ENCODE measurements at places on chromosomes 6 and 20.
A peak's percentile ranks its signal among the peaks of the same experiment; 100 is the strongest.

DNA sequence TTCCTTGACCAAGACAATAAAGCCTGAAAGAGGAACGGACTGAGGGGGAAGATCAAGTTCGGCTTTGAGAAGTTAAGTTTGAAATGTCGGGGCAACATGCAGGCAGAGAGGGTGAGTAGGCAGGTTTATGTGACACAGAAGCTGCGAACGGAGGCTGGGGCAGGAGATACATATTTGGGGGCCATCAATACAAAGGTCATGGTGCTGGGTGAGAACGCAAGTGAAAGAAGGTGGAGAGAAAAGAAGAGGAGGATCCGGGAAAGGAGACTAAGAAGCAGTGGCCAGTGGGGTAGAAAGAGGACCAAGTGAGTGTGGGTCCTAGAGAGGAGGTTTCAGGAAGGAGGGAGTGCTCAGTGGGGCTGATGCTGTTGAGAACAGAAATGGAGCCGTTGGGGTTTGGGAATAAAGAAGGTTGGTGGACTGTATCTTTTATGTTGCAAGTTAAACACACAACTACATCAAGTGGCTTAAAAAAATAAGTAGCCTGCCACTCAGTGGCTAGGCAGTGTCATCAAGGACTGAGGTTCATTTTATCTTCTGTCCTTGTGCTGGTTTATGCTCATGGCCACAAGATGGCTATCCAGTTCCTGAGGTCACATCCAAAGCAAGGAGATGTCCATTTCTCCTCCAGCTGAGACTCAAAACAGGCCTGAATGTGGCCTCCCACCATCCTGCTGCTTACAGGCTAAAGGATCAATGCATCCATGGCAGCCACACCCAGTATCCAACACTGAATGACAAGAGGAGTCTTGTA lies 1.7 kb upstream of the BLCAP start:
- peaks cover 28% of the 10 kb centered on the region for H3K4me1 ChIP-seq
- H3K36me3 ChIP-seq = no peaks in the 10 kb centered on the region

- H3K4me1 ChIP-seq = peaks cover 4% of the 10 kb centered on the region
- DNase-seq = no peak
- no peak overlapping the region for H3K27ac ChIP-seq
- peaks cover 17% of the 10 kb centered on the region for H3K36me3 ChIP-seq
Measured at GRCh38 chr20:33348136-33348937, 53.0 kb downstream of the CDK5RAP1 start.

DNA sequence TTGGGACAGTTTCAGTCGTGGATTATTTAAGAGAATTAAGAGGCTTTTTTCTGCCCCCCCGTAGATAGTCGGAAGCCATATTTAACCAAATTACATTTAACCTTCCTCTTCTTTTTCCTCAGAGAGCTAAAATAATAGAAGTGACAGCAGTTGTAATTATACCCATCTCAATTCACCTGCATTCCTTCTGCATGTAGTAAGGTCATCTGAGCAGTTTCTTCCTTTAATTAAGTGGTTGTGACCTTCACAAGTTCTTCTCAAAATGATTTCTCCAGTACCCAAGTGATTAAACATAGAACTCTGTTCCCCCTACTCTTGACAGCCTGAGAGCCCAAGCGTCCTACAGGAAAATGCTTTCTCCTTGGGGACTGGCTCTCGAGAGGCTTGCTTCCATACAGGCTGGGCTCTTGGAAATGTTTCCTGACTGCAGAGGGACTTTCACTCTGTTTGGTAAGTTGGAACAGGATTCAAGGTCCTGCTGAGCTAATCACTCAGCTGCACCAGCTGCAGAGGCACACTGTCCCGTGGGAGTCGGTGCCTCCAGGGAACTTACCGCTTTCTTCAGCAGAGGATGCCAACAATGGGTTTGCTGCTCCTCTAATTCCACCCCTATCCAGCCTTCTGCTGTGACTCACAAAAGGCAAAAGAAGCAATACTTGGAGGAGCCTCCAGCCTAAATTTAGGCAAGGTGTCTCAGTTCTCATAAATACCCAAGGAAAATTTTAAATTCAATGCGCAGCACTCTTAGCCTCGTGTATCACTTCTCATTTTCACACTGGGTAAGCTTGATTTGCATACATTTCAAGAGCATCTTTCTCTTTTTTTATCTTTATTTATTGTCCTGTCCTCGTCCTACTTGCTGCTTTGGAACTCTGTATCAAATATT lies 414.9 kb downstream of the KIF16B start:
- DNase-seq = peak; percentile 20
- H3K27ac ChIP-seq = peak overlapping the region; percentile 75
- H3K27me3 ChIP-seq = no peaks in the 10 kb centered on the region
- peaks cover 2% of the 10 kb centered on the region for H3K36me3 ChIP-seq

DNA sequence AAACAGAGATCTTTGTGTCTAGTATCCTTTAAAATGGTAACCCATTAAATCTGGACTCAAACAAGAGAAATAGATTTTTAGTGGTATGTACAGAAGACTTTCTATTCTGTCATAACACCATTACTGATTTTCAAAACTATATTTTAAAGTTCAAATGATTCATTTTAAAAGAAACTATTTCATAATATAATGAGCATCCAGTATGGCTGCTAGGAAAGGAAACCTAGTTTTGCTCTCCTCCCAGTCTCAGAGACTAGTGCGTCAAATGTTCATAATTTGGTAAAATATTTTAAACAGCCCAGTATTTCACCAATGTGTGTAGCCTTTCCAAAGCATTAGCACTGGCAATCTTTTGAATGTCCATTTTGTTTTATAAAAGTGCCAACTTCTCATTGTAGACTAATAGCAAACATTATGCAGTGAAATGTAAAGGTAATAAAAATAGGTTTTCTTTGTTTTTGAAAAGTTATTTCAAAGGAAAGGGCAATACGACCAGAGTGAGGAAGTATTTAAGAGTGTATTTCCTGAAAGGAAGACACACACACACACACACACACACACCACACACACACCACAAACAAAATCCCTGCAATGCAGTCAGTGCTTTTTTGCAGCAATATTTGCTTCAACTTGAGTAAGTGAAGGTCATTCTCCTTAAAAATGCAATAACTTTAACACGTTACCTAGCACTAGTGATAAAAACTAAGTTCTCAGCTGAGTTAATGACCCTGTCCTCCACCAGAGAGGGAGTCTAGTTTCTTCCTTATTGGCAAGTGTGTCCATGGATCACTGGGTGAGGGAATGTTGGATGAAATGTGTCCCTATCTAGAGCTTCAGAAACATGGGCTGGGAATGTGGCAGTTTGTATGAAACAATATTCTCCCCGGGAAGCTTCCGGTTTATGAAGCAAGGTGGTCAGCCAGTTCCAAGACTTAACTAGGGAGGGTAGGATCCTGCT lies 4.6 kb downstream of the PPP1R3G start:
- DNase-seq = no peak
- H3K4me3 ChIP-seq = no peak overlapping the region
- no peak overlapping the region for H3K27ac ChIP-seq
- no peaks in the 10 kb centered on the region for H3K36me3 ChIP-seq
- H3K4me1 ChIP-seq = peaks cover 18% of the 10 kb centered on the region

GRCh38 chr20:20259533-20259932 lies 108.4 kb upstream of the INSM1 start:
- no peak overlapping the region for H3K4me3 ChIP-seq

DNA sequence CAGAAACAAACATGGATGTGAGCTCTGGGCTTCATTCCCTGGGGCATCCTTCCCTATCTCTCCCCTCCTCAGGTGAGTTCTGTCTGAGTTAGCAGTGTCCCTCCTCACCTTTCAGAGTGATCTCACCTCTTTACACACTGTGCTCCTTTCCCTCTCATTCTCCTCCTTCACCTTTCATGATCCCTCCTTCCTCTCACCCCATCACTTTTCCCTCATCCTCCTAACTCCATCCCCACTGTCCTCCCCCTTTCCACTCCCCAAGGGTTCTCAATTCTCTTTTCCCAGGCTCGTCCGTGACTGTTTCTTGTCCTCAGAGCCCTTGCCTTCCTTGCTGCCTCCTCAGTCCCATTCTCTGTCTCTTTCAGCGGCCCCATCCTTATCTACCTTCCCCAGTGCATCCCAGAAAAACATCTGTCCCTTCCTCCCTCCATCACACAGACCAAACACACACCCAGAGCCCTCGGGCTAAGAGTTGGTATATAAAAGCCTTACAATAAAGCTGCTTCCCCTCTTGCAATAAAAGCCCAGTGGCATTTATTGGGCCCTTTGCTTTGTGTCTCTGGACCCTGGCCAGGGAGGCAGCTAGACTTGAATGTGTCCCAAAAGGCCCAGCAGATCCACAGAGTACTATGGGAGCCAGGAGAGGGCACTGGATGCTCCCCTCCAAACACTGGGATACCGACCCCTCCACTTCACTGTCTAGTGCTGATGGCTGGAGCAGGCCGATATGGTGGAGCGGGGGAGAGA lies 1.9 kb downstream of the RNF39 start:
- DNase-seq = no peak
- peaks cover 19% of the 10 kb centered on the region for H3K4me1 ChIP-seq
- peaks cover 25% of the 10 kb centered on the region for H3K36me3 ChIP-seq
- peaks cover 39% of the 10 kb centered on the region for H3K27me3 ChIP-seq
- no peak overlapping the region for H3K4me3 ChIP-seq

- H3K4me1 ChIP-seq = no peaks in the 10 kb centered on the region
- no peak overlapping the region for H3K27ac ChIP-seq
- no peak overlapping the region for H3K4me3 ChIP-seq
- H3K36me3 ChIP-seq = no peaks in the 10 kb centered on the region
- DNase-seq = no peak
Measured at GRCh38 chr6:56549014-56549413, 93.7 kb downstream of the DST start.

GRCh38 chr20:20896606-20897005 lies 184.2 kb upstream of the RALGAPA2 start:
- H3K27me3 ChIP-seq = peaks cover under 1% of the 10 kb centered on the region
- no peak for DNase-seq
- no peaks in the 10 kb centered on the region for H3K36me3 ChIP-seq
- no peak overlapping the region for H3K4me3 ChIP-seq

DNA sequence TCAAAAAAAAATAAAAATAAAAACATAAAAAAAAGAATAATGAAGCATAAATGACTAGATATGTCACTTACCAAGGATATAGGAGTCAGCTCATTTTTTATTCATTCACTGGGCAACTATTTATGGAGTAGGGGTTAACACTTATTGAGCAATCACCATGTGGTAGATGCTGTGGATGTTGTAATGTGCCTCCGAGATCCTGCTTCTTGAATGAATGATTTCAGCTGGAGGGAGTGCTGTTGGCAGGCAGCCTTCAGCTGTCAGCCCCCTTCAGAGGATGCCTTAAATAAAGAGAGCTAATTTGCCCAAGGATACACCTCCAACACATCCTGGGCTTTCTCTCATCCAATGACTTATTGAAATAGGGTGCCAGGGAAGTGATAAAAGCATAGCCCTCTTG lies 229.5 kb upstream of the DTNBP1 start:
- H3K36me3 ChIP-seq = no peaks in the 10 kb centered on the region
- H3K4me3 ChIP-seq = no peak overlapping the region
- no peak overlapping the region for H3K27ac ChIP-seq
- no peak for DNase-seq

DNA sequence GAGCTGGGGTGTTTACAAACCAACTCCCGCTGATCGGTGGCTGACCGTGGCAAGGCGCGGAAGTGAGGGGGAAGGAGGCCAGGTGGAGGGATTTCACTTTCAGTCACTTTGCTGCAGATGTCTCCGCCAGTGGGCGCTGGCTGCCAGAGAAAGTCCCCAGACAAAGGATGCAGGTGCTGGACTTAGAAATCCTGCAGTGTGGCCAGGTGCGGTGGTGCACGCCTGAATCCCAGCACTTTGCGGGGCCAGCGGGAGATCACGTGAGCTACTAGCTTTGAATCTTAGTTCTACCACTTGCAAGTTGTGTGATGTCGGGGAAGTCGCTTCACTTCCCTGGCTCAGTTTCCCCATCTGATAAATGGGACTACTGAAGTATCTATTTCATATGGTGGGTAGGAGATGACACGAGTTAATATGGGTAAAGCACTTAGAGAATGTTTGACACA lies 180.4 kb downstream of the ZNF217 start:
- peak; percentile 57 for DNase-seq
- no peaks in the 10 kb centered on the region for H3K27me3 ChIP-seq
- H3K36me3 ChIP-seq = no peaks in the 10 kb centered on the region
- H3K4me3 ChIP-seq = peak overlapping the region; percentile 68
- peak overlapping the region; percentile 26 for H3K27ac ChIP-seq

GRCh38 chr6:37239526-37239925 lies 18.0 kb upstream of the TBC1D22B start:
- no peaks in the 10 kb centered on the region for H3K27me3 ChIP-seq
- H3K36me3 ChIP-seq = no peaks in the 10 kb centered on the region
- H3K4me1 ChIP-seq = peaks cover 5% of the 10 kb centered on the region
- no peak overlapping the region for H3K4me3 ChIP-seq
- DNase-seq = no peak
- H3K27ac ChIP-seq = no peak overlapping the region

DNA sequence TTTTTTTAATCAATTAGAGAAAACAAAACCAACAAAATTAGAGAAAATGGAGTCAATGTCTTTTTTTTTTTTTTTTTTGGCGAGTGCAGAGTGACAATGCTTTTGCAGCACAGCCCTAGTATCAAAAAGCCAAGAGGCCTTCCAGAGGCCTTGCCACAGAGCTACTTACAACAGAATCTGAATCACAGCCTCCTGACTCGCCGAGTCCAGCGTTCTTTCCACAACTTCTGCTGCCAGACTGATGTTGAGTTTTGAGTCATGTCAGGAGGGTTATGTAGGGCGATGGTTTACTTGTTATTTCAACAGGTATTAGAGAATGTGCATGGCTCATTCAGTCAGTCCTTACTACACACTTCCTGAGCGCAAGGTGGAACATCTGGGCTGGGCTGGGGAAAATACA lies 88.6 kb downstream of the FNDC1 start:
- no peaks in the 10 kb centered on the region for H3K4me1 ChIP-seq
- H3K4me3 ChIP-seq = no peak overlapping the region
- no peaks in the 10 kb centered on the region for H3K36me3 ChIP-seq
- H3K27ac ChIP-seq = no peak overlapping the region

DNA sequence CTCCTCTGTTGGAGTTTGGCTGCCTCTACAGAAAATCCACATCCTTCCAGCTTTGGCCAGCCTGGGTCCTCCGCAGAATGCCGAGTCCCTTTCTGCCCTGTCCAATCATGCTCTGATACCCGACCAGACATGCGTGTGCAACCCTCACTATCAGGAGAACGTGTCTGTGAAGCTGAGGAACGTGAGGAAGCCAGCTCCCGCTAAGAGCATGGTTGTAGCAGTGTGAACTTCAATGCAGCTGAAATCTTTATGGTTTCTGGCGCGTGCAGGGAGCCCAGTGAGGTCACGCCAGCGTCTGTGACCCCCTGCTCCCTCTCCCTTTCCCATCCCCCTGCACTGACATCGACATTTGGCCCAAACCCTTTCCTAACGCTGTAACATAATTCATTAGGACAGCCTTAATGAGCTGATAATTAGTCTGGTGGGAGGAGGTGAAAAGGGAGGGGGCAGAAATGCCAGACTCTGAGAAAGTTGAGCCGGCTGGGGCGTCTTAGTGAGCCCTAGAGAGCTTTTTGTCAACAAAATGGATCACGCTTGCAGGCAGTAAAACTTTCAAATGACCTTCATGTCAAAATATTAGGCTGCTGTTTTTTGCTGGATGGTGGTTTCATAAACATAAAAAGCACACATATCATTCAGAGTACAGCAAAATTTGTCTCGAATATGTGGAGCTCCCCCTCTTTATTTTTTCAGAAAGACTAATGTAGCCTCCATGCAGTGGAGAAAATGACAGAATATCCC lies 423.3 kb downstream of the QKI start:
- H3K4me3 ChIP-seq = no peak overlapping the region
- no peaks in the 10 kb centered on the region for H3K36me3 ChIP-seq
- H3K4me1 ChIP-seq = no peaks in the 10 kb centered on the region
- no peak for DNase-seq
- H3K27me3 ChIP-seq = peaks cover 8% of the 10 kb centered on the region

Data from memory B cell (primary cell).